NCI-H1092 treated with DMSO at 0.1 percent for 48 hours (cell line): ENCODE measurements at places on chromosomes 5 and 9.

DNA sequence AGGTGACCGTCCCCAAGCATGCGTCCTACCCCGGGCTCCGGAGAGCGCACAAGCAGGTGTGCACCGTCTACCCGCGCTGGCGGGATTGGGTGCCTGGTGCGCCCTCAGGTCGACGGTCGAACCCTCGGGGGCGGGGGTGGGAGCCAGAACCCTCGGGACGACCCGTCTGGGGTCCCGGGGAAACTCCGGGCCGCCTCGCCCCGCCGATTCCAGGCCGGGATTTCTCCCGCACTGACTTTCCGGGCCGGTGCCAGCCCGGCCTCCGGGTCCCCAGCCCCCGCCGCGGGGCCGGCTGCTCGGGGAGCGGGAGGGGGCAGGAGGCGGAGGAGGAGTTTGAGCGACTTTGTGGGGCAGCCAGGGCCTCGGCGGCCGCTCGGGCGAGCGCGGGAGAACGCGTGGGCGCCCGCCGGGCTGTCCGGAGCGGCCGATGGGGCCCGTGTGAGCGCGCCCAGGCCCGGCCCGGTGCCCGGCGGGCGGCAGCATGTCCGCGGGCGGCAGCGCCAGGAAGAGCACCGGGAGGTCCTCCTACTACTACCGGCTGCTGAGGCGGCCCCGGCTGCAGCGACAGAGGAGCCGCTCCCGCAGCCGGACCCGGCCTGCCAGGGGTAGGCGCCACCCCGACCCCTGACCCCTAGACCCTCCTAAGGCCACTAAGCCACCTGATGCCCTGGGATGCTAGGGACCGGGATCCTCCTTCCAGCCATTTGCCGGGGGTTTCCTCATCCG is at the start of gene DAB2IP:
TSS of gene DAB2IP (plus strand) at position 340 of the 726 bp plus-strand sequence. CDS start at position 482, 142 bp downstream.
- peak; percentile 49 for DNase-seq

DNA sequence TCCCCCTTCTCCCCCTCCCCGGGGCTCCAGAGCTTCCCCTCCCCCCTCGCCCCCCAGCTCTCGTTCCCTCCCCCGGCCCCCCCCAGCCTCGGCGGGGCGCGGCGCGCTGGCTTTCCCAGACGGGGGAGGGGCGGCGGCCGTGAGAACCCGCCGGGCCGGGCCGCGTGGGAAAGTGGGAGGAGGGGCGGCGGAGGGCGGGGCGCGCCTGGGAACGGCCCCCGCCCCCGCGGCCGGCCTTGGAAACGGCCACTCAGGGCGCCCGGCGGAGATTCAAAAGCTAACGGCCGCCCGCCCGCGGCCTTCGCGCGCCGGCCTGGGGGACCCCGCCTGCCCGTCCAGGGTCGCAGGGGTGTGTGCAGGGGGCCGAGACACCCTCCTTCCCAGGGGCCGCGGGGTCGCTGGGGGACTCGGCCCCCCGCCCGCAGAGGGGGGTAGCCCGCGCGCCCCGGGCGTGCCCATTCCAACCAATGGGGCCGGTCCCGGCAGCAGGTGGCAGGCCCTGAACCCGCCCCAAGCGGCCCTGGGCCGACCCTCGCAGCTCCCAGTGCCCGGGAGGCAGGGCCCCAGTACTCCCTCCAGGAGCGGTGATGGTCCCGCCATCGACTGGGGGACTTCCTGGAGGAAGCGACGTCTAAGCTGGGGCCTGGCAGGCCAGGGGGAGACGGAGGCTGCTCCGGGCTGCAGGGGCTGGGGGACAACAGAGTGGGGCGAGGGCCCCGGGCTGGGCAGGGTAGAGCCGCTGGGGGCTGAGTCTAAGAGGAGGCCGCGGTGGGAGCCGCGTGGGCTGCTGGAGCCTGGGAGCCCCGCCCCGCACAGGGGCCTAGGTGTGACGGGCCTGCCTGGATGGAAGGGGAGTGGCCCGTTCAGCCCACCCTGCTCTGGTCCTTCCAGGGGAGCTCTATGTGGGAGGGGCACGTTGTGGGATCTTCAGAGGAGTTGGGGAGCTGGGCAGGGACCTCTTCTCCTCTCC is 14.2 kb upstream of the NRARP start:
- no peak for DNase-seq

DNA sequence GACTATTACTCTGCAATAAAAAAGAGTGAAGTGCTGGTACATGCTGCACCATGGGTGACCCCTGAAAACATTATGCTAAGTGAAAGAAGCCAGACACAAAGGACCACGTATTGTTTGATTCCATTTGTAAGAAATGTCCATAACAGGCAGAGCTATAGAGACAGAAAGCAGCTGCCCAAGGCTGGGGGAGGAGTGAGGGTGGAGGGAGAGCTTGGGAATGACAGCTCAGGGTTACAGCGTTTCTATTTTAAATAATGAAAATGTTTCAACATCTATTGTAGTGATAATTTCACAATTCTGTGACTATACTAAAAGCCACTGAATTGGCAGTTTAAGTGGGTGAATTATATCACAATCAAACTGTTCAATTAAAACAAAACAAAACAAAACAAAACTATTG is 81.7 kb downstream of the MYO10 start:
- no peak for DNase-seq

- DNase-seq = no peak
Measured at GRCh38 chr5:170138273-170138672, 32.6 kb downstream of the FOXI1 start.

DNA sequence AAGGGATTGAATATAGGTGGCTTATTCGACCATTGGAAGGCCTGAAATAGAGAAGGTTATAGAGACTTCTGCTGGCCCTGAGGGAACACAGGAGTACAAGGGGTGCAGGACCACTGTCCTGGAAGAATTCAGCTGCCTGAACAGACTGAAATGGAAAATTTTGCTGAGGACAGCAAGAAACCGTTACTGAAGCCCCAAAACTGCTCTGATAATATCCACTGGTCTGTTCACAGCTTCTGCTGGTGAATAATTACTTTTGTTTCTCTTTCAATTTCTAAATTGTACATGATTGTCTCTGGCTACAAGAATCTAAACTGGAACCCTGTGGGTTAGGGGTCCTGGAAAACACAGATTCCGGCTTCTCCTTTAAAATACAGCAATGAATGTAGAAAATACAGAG is 218.5 kb upstream of the CDH12 start:
- no peak for DNase-seq

GRCh38 chr5:32508806-32509805 is 64.6 kb upstream of the ZFR start:
- DNase-seq = no peak

GRCh38 chr5:1834022-1834551 is 32.9 kb downstream of the NDUFS6 start:
- no peak for DNase-seq

DNA sequence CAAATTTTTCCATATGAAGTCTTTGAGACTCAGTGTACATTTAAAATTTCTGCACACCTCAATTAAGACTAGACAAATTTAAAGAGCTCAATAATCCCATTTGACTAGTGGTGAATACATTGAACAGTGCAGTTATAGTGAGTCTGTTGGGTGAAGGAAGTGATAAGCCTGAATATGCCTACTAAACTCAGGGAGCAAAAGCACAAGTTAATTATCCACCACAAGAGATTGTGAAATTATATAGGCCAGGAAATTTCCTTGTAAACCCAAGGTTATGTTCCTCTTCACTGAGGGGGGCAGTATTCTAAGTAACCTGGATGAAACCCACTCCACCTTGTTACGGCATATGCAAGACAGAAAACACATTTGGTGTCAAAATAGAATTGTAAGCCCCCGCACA is 612.9 kb upstream of the DAB2 start:
- DNase-seq = no peak

- DNase-seq = no peak
Measured at GRCh38 chr5:133322743-133323142, 270.9 kb downstream of the HSPA4 start.

DNA sequence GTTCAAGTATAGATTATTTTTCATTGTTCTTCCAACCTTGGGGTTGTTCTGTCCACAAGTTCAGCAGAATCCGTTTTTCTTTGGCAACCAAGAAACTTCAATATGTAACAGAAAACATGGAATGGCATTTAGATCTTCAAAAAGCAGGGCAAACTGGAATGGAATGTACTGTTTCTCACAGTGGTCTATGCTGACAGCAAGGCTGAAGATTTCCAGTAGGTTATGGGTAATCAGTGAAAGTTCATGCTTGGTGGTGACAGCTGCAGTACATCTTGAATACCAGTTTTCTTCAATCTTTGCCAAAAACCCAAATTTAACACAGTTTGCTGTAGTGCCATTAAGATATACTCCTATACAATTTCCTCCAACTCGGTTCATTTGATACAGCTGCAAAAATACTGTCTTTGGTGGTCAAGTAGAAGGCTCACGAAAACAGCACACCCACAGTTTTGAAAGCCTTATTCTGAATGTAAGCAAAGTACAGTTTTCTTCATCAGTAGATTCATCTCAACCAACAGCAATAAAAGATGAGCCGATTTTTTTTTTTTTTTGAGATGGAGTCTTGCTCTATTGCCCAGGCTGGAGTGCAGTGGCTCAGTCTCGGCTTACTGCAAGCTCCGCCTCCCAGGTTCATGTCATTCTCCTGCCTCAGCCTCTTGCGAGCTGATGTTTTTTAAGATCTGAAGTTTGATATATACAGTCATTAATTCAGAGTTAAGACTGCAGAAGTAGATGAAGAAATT is 4.9 kb downstream of the TRIM52 start:
- DNase-seq = no peak

DNA sequence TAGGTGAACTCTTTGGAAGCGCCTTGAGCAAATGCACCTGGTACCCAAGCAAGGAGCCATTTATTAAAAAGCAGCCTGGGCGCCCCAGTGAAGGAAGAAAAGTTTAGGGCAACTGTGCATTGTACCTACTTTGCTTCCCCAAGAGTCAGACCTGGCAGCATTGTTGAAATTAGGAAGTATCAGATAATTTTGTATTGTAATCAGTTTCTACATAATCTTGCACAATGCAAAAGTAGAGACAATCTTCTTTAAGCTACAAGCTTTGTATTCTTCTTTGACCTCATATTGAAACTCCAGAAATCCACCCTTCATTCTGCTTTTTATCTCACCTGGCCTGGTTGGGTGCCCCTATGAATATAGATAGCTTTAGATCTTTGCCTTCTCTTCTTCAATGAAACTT is 490.8 kb downstream of the RASEF start:
- DNase-seq = no peak

DNA sequence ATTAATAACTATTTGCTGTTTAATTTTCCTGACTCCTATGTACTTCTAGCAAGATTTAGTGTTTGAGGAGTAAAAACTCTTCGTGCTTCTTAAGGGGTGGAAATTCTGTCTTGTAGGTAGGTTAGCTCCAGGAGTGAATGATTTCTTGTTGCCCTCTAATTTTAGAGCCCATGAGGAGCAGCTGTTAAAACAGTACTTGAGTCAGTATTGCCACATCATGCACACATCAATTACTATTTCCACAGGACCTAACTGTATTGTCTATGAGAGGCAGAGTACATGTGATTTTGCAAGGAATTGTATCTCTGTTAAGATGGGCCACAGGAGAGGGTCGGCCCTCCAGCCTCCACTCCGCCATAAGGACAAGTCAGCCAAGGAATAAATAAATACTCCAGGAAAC is 91.2 kb downstream of the PDZD2 start:
- no peak for DNase-seq

DNA sequence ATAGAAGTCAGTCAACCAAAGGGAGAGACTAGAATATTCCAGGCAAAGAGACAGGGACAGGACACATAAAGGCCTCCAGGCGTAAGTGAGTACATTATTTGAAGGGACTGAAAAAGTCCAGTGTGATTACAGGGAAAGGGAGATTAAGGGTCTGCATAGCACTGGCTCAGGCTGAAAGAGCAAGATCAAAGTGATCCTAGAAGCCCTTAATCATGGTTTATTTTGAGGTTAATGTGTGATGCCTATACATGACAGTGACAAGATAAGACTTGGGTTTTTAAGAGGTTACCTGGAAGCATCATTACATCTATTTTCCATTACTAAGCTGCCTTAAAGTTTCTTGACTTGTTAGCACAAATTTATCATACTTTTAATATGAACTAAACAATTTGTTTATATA is 25.8 kb downstream of the LMBRD2 start:
- DNase-seq = no peak

GRCh38 chr5:76329346-76329745 is 73.7 kb upstream of the IQGAP2 start:
- DNase-seq = no peak

DNA sequence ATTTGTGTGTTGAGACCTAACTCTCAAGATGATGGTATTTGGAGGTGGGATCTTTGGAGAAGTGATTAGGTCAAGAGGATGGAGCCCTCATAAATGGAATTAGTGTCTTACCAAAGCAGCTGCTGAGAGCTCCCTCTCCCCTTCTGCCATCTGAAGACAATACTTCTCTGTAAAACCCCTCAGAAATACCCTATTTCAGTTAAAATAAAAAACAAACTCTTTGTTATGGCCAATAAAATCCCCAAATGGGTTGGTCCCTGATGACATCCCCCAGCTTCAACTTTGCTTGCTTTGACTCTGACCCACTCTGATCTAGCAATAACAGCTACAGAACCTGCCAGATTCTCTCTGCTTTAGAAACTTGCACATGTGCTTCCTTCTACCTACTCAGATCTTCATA is 100.9 kb downstream of the SNCAIP start:
- DNase-seq = no peak

- no peak for DNase-seq
Measured at GRCh38 chr9:89961616-89962341, 357.0 kb downstream of the GADD45G start.

GRCh38 chr5:25393256-25393655 is 748.5 kb upstream of the CDH10 start:
- peak; percentile 28 for DNase-seq

GRCh38 chr9:134925011-134925511 is 7.3 kb upstream of the FCN1 start:
- no peak for DNase-seq
